Activated CD4-positive, alpha-beta T cell treated with anti-CD3 and anti-CD28 coated beads for 36 hours (primary cell): ENCODE measurements at places on chromosomes 13 and 19.

DNA sequence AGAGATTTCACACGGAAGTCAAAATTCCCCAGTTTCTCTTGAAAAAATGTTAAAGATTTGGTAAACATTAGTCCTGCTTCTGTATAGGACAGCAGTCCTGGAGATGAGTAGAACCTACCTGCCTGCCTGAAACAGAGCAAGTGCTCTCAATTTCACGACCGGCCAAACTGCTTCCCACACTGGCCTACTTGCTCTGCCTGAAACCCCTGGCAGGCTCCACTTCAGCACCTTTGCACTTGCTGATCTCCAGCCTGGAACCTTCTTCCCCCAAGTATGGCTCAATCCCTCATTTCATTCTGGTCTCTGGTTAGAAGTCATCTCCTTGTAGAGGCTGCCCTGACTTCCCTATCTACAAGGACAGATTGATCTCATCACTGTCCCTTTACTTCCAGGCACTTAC is 271.4 kb downstream of the DLEU7 start:
- DNase-seq: no peak

GRCh38 chr13:106352850-106353249 is 182.6 kb downstream of the EFNB2 start:
- no peak for DNase-seq

GRCh38 chr19:31231237-31231636 is 118.0 kb downstream of the TSHZ3 start:
- no peak for DNase-seq

DNA sequence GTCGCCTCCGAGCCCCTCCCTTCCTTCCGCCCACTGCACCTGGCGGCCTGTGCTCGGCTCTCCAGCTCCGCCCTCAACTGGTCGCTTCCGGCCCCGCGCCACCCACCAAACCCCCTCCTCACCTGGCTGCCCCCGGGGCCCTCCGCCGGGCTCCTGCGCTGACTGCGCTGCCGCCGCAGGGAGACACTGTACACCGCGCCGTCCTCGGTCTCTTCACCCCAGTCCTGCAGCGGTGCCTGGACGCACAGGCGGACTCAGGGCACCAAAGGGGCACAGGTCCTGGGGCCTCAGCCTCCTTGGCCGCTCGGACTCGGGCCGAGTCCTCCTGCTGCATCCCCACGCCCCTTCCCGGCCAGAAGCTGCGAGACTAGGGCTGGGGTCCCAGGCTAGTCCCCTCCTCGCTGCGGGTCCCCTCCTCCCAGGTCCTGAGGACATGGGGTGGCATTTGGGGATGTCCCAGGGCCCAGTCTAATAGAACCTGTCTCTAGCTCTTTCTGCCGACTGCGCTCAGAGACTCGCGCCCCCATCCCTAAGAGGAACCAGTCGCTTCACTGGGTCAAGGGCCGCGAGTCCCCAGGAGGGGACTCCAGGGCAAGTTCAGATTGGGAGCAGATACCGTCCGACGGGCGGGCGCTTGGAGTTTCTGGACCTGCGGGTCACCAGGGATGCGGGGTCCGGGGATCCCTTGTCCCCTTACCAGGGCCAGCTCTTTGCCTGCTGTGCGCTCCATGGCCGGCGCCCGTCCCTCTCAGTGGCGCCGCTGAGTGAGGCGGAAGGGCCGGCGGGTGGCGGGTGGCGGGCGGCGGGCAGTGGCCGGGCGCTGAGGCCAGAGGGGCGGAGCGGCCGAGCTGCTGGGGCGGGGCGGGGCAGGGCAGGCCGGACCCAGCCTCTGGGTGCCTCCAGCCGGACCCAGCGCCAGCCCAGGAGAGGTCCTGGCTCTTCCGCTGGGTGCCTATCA is at the start of gene RGL3:
Gene RGL3, minus strand, starts transcription at position 766 of the 958 bp plus-strand sequence. Its CDS starts 36 bp downstream, at position 730.
- DNase-seq: no peak

GRCh38 chr13:39037410-39037879 is 444 bp downstream of the PROSER1 start:
- no peak for DNase-seq

GRCh38 chr13:111893607-111894443 is 173.1 kb upstream of the SOX1 start:
- DNase-seq: no peak

GRCh38 chr13:58979851-58980250 is 1183.9 kb downstream of the DIAPH3 start:
- DNase-seq: no peak

GRCh38 chr19:6720369-6721137 is at the start of gene C3:
Gene C3 (minus strand): TSS chr19:6720650. CDS start chr19:6720589, 61 bp downstream.
- DNase-seq: no peak

DNA sequence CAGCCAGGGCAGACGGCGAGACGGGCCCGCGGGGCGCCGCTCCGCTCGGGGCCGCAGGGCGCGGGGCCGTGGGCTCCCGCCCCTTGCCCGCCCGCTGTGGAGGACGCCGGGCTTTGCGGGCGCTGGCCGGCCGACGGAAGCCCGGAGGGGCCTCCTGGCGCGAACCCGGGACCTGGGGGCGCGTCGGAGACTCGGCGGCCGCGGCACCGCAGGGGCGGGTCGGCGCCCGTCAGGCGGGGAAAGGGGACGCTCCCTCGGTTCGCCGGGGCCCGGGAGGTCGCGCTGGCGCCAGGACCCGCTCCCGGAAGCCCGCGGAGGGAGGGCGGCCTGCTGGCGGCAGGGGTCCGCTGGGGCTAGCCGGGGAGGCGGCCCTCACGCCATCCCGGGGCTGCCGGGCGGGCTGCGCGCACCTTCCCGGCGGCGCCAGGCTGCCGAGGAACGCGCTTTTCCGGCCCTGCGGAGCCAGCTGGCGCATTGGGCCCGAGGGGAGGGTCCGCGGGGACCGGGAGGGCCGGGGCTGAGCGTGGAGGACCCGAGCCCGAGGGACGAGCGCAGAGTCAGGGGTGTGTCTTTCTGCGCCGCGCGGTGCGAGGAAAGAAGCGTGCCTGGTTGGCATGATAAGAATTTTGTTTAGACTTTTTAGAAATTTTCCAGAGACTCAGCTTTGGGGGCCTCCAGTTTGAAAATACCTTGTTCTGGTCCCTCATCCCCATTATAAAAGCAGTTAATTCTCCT is 511 bp downstream of the GARRE1 start:
- DNase-seq: peak; percentile 65

DNA sequence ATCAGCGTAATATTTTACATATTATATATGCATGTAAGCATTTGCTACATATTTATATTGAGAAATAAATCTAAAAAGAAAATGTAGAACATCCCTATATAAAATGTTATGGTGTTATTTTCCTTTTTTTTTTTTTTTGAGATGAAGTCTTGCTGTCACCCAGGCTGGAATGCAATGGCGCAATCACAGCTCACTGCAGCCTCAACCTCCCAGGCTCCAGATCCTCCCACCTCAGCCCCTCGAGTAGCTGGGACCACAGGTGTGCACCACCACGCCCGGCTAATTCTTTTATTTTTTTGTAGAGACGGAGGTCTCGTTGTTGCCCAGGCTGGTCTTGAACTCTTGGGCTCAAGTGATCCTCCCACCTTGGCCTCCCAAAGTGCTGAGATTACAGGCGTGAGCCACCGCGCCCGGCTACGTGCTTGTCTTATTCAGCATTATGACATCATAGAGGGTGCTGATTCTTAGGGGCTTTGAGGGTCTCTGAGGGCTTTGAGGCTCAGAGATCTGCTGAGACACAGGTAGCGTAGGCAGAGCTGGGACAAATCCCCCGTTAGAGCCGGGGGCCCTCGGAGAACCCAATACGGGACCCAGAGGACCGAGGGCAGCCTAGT is 101.9 kb downstream of the GADD45B start:
- no peak for DNase-seq

DNA sequence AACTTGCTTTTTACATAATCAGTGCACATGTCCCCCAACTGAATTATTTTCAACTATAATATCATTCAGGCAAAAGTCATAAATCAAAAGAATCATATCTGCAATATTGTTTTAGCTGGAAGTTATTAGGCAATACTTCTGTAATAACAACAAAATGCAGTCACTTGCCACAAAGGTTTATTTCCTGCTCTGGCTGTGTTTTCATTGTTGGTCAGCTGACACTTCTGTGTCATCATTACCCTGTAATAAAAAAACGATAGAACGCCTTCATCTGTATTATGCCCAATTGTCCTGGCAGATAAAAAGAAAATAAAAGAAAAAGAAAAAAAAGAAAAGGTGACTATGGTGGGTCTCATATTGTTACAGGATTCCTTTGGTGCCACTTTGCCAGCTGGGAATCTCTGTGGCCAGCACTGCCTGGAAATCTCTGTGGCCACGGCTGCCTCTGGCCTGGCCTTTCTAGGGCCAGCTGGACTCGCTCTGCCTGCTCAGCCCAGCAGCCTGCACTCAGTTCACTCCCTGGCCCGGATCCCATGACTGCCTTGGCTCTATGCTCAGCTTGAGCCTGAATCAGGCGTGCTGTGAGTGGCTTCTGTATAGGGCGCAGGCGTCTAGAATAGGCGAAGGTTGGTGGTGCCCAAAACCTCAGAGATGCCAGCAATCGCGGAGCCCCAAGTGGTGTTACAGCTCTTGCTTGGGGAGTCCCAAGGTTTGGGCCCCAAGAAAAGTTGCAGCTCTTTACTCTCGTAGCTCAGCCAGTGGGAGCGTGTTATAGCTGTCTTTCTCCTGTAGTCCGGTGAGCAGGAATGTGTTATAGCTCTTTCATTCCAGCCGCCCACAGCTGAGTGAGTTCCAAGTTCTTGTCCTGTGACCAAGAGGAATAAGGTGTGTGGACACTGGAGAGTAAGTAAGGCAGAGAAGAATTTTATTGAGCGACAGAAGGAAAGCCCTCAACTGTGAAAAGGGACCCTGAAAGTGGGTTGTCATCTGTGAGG is 1227.1 kb downstream of the SLITRK1 start:
- no peak for DNase-seq

DNA sequence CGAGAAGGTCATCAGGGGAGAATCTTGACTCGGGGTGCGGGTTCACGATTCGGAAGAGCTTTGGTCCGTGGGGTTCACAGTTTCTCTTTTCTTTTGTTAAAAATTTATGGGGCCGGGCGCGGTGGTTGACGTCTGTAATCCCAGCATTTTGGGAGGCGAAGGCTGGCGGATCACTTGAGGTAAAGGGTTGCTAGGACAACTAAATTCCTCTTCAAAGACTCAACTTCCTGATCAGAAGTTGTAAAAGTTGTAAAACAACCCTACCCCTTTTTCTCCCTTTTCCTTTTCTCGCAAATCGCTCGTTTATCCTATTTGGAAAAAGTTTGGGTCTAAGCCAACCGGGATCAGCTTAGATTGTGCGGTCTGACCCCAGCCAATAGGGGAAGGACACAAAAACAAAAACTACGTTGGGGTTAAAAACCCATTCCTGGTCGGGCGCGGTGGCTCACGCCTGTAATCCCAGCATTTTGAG is 673 bp downstream of the ZNF486 start:
- no peak for DNase-seq

DNA sequence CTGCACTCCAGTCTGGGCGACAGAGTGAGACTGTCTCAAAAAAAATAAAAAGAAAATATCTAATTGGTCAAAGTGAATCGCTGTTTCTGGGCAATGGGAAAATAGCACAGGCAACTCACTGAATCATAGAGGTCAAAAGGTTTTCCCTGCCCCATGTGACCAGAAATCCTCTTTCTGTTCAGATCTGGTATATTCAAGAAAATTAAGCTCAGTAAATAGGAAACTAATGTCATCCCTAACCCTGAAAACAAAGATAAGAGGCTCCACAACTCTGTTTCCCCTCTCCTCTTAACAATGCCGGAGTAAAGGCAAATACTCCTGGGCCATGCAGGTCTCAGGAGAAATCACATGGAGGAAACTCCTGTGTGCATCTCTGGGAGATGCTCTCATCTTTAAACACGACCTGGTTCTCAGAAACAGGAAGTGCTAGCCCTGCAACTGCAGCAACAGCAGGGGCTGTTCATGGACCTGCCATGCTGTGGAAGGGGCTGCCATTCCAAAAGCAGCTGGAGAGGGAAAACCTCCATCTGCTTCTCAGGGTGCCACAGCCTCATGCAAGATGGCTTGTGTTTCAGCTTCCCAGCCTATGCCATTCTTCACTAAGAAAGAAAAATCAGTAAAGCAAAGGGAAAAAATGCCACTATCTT is 47.5 kb upstream of the SLC7A9 start:
- no peak for DNase-seq

- DNase-seq: no peak
Measured at GRCh38 chr19:12802267-12803106, 618 bp downstream of the THSD8 start.

DNA sequence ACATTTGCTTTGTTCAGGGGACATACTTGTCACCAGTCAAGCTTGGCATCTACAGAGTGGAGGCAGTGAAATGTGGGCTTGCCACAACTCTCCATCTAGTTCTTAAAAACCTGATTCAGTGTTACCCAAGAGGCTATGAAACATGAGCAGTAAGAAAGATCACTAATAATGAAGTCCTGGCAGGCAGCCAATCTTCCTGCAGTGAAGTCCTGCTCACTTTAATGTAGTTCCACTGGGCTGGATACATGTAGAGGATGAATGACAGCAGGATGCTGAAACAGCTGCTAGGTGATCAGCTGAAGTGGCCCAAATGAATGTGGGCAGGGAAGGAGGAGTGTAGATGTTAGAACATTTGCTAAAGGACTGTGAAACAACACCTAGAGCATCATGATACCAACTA is 1213.1 kb downstream of the OLFM4 start:
- DNase-seq: no peak

DNA sequence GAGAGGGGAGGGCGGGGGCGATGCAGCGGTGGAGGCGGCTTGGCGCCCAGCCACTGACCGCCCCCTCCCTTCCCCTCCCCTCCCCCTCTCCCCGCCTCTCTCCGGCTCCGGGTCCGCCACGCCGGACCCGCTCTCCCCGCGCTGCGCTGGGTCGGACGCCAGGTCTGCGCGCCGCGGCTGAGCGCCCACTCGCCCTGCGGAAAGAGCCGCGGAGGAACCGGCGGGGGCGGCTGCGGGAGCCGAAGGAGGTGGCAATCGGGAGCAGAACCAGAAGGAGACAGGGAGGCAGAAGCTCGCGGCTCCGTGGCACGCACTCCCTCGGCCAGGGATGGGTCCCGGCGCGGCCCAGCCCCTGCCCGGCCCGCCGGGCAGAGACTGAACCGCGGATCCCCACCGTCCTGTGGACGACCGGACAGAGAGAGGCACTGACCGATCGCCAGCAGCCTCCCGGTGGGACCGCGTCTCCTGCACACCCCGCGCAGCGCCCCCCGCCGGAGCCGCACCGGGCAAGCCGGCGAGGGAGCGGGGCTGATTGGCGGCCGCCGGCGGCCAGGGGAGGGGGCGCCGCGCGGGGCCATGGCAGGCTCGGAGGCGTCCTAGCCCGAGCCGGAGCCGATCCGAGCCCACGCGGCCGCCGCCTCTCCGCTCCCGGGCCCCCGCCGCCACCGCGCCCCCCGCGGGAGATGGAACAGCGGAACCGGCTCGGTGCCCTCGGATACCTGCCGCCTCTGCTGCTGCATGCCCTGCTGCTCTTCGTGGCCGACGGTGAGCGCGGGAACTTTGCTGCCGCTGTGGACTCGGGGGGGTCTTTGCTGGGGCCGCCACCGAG is at the start of gene VSTM2B:
Gene VSTM2B, plus strand, starts transcription at position 94 of the 829 bp plus-strand sequence. Its CDS starts 590 bp downstream, at position 684.
- no peak for DNase-seq

- DNase-seq: no peak
Measured at GRCh38 chr13:71149498-71150363, 717.3 kb downstream of the DACH1 start.

GRCh38 chr13:92716749-92717148 is 509.9 kb upstream of the GPC6 start:
- no peak for DNase-seq
